ENCODE measurements at places on chromosomes 16 and 17.

DNA sequence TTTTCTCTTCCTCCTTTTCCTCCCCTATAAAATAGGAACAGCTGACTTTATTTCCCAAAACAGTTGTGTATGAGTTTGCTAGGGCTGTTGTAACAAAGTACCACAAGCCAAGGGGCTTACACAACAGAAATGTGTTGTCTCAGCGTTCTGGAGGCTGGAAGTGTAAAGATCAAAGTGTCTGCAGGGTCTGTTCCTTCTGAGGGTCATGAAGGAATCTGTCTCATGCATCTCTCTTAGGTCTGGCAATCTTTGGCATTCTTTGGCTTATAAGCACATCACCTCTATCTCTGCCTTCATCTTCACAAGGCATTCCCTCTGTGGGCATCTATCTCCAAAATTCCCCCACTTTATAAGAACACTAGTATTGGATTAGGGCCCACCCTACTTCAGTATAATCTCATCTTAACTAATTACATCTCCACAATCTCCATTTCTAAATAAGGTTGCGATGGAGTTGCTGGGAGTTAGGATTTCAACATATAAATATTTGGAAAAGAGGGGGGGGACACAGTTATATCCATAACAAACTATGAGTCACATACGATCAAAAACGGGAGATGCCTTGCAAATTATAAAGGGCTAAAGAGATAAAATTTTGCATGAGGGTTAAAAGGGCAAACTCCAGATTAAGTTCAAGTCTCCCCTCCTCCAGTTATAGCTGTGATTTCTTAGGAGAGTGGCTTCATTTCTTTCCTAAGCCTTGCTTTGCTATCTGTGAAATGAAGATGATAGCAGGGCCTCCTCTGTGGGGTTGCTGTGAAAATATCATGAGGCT lies 109.7 kb downstream of the VAT1L start:
- DNase-seq = no peak

GRCh38 chr17:34365340-34365739 lies 2.3 kb upstream of the CCL1 start:
- no peak for DNase-seq

GRCh38 chr17:39922006-39922405 lies 3.6 kb upstream of the GSDMB start:
- DNase-seq = no peak

DNA sequence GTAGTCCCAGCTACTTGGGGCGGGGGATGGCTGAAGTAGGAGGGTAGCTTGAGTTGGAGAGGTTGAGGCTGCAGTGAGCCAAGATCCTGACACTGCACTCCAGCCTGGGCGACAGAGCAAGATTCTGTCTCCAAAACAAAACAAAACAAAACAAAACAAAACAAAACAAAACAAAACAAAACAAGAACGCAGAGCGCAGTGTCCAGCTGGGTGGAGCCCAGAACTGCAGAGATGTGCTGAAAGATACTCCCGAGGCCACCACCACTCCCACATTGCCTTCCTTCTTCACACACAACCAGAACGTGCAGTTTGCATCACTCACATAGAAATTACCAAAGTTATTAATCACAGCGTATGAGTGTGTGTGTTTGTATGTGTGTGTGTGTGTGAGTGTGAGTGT lies 222.9 kb upstream of the ASIC2 start:
- DNase-seq = no peak

- DNase-seq = no peak
Measured at GRCh38 chr17:6387858-6388257, 47.1 kb downstream of the AIPL1 start.

- DNase-seq = no peak
Measured at GRCh38 chr17:39684369-39685192, 3.3 kb downstream of the PGAP3 start.

GRCh38 chr16:60608971-60609370 lies 1427.3 kb downstream of the CDH8 start:
- no peak for DNase-seq

DNA sequence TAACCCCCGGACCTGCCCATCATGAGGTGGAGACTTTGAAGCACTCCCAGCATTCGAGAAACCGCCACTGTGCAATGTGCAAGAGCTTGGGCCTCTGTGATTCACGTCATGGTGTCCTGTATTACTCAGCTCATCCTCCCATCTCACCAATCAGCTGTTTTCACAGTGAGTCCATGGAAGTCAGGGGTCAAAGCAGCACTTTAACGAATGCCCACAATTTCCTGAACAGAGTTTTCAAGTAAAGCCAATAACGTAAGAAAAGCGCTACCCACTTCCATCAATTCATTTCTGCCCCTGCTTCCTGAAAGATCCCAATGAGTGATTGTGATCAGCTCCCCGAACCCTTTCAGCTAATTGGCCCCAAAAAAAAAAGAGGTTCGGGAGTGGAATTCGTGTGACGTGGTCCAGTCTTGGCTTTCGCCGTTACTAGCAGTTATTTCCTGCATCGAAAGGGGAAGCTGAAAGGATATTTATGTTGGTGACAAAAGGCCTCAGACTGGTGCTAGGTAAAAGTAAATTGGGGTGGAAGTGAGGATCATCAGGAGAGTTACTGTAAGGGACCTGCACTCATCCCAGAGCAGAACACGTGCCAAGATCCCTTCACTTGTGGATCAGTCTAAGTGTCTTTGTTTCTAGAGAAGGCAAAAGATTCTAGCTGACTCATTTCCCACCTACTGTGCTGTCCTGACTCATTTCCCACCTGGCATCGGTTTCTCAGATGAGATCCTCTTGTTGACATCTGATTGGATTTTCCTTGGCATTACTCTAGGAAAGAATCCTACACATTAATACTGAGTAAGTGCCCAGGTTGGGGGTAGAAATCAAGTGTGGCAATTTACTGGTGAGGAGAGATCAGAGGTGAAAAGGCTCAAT lies 136.7 kb upstream of the NUDT7 start:
- DNase-seq = peak; percentile 35

DNA sequence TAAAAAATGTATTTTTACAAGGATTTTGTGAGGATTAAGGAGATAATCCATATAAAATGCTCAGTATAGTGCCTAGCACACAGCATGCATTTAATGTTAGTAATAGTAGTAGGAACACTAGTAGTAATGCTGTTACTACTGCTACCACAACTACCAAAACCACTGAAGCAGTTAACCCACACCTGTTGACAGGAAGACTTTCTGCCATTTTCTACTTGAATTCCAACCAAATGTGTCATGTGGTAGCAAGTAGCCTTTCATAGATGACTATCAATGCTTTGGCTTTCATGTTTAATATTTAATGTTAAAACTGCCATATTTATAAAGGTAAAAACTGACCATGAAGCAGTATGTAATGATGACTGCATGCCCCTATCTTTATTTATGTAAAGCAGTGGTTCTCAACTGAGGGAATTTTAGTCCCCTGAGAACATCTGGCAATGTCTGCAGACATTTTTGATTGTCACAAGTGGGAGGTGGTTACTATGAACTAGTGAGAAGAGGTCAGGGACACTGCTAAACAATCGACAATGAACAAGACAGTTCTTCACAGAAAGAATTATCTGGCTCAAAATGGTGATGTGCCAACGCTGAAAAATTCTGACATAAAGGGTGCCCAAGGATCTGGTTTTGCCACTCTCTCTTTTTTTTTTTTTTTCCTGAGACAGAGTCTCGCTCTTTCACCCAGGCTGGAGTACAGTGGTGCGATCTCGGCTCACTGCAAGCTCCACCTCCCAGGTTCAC lies 89.4 kb downstream of the ITFG1 start:
- DNase-seq = no peak

DNA sequence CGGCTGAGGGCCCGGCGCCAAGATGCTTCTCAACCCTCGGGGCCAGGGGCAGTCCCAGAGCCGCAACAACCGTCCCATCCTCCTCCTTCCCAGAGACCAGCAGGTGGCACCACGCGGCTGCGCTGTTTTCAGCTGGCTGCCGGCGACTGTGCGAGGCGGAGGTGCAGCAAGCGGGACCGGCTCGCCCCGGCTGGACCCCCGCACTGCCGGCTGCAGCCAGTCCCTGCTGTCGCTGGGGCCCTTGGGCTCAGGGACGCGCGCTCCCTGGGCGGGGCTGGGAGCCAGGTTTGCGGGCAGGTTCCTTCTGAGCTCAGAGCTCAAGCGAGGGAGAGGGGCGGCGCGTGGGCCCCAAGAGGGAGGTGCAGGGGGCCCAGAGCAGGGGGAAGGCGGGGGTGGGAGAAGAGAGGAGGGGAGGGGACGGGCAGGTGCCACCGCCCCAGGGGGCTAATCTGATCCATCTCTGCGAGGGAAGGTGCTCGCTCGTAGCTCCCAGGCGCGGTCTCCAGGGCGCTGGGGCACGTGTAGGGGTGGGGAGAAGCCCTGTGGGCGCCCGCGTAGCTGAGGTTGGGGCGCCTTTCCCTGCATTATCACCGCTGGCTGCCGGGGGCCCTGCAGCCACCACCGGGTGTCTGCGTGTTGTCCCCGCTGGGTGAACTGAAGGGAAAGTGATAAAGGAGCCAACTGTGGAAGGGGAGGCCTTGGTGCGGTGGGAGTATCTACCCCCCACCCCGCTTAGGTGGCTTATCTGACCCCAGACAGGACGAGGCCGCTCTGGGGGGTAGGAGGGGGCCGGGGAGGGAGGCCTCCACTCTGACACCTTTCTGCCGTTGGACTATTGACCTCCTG lies 24.2 kb downstream of the STAT5A start:
- peak; percentile 89 for DNase-seq

GRCh38 chr16:71923941-71924690 lies 28.8 kb downstream of the IST1 start:
- peak; percentile 45 for DNase-seq

DNA sequence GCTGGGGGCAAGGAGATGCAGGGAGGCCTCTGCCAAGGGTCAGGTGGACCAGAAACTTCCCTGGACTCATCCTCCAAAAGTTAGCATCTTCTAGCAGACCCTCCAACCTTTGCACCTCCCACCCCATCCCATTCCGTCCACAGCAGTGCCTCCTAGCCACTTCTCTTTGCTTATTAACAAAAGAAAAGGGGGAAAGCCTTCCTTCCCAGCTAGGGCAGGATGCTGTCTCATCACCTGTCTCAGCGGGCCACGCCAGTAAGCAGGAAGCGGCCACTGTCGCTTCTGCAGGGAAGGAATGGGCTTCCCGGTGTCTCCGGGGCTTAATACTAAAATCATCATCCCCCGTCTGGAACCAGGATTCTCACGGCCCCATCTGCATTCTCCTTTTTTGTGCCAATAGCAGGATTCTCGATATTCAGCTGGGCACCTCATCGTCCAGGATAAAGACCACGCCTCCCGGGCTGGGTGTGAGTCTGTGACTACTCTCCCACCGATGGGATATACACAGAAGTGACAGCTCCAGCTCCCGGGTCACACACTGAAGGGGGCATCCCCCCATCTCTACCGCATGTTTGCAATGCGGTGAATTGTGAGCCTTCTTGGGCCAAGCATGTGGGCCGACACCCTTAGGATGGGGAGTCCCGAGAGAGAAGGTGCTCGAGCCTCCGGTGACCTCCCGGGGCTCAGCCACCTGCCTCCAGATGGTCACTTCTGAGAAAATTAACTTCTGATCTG lies 15.5 kb upstream of the RBFOX3 start:
- DNase-seq = no peak

DNA sequence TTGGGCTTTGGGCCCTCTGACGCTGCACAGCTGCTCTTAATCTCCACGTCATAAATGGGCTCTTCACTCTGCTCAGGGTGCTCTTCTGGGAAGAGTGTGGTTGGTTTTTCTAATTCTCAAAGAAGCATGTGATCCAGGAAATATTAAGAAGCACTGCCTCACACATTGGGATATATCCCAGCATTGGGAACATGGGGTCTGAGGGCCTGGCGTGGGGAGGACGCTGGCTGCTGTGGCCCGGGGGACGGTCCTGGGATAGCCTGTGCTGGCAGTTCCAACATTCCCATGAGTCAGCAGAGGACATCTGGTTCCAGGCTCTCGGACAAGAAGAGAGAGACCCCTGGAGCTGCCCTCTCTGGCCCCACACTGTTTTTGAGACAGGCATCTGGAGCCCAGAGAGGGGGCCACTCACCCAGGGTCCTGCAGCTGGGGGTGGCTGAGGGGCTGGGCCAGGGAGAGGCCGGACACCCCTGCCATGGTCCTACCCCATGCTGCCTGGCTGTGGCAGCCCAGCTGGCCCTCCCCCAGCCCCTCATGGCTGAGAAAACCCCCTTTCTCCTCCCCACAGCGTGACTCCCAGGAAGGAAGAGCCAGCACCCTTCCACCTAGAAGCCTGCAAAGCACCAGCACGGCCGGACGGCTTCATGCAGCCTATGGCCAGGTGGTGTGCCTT lies 58.8 kb downstream of the NT5M start:
- DNase-seq = no peak

GRCh38 chr16:80990978-80991377 lies 15.7 kb downstream of the CMC2 start:
- DNase-seq = no peak

DNA sequence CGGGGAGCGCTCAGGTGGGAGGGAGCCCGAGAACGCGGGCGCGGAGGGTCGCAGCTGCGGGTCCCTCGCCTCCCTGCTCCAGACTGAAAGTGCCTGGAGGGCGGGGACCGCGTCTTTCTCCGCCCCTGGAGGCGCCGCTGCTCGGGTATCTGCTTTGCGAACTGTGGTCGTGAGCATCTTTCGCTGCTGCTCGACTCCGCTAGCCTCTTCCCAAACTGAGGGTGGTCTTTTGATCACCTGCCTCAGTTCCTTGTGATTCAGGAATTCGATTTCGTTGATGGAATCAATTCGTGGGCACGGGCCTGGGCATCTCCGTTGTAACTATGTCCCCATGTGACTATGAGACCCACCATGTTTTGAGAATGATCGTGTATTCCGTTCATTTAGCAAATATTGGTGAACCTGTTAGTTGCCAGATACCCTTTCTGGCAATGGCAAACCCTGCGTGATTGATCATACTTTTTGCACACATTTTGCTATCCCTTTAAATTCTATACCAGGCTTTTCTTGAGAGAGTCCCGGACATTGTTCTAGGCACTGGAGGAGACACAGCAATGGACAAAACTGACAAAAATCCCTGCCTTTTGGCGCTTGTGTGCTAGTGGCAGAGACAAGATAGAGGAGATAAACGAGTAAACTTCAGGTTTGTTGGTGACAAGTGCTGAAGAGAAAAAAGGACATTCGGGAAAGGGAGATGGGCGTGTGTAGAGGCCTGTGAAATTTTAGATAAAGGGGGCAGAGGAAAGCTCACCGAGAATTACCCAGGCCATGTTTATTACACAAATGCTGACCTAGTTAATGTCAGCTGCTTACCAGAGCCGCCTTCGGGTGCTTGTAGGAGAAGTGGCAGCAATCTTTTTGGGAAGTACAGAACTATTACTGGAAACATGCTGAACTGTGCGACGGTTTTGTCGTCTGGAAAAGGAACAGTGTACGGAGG lies 948 bp downstream of the UTP18 start:
- DNase-seq = peak; percentile 7

GRCh38 chr17:79796444-79796762 lies 474 bp downstream of the CBX8 start:
- DNase-seq = no peak

GRCh38 chr17:38690386-38690785 lies 14.7 kb upstream of the MLLT6 start:
- DNase-seq = no peak

DNA sequence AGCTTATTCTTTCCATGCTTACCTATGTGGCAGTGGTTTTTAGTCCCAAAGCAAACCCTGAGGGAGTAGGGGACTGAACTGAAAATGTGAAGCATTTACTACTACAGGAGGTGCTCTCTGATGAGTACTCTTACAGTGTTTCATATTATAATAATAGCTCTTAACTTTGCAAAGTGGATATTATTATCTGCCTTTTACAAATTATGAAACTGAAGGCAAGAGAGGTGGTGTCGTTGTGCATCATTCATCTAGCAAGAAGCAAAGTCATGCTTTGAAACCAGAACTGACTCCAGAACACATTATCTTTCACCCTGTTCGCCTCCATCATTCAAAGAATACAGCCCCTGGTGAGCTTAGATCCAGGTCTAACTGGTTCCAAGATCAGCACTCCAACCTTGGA lies 8.2 kb upstream of the KCNH6 start:
- no peak for DNase-seq

Data from ELR (cell line).